ENCODE measurements at places on chromosomes 2 and 18.

- DNase-seq: no peak
Measured at GRCh38 chr2:145221516-145221915, 701.6 kb upstream of the ZEB2 start.

DNA sequence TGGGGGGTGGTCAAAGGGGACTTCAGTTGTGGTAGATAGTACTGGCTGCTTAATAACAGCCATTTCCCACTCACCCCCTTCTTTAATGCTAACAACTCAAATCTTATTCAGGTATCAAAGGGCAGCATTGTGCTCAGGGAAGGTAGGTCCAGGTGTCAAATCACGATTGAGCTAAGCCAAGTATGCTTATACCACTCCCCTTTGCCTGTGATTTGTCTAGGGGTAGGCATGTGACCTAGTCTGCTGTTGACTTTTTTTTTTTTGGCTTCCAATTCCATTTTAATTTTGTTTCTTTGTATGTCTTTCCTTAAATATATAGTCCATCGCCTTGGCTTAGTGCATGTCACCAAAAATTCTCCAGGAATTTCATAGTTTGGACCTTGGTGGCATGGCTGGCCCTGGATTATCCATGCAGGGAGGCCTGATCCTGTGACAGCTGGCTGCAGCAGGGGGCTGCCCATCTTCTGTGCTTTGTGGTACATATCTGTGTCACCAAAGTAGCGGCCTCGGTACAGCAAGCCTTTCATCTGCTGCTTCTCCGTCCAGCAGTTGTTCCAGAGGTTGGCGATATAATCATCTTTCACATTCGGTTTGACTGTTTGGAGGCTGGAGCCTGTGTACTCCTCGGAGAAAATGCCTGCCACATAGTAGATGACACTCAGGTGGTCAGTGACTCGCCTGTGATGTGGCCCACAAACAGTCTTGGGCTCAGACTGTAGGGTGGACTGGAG lies 68.1 kb upstream of the SPRED2 start:
- DNase-seq: no peak

GRCh38 chr2:157228946-157229345 lies 28.6 kb upstream of the GALNT5 start:
- no peak for DNase-seq

GRCh38 chr2:195709901-195710806 lies 53.1 kb downstream of the SLC39A10 start:
- DNase-seq: no peak

DNA sequence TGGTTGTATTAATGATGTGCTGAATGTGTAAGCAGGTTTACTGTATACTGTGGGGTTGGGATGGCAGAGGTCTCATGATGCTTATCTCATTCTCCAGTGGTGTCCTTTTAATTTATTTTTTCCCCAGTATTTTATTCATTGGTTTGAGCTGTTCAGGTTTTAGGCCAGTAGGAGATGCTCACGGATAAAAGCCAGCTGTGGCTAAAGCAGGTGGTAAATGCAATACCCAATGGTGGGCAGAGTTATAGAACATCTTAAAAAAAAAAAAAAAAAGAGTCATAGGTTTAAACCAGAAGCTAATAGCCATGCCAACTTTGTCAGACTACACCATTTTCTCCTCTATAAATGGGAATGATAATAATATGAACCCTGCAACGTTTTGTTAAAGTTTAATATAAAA lies 57.8 kb upstream of the NEUROD1 start:
- DNase-seq: no peak

DNA sequence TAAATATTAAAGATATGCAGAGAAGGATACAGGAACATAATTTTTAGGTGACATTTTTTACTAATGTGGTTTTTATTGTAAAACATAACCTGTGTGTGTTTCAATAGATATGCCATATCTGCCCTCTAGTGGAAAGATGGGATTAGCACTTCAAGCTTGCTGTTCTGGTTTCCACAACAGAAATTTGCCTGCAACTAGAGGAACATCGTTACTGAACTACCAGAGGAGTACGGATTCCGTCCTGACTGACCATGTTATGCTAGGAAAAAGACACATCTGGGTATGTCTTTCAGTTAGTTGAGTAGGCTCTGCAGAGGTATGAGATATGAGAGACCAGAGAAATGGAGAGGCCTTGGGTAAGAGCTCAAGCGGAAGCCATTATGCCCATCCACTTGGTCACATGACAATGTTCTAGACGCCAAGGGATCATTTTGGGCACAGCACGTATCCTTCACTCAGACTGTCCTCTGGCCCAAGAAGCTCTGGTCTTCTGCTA lies 104.9 kb downstream of the MBD2 start:
- no peak for DNase-seq

DNA sequence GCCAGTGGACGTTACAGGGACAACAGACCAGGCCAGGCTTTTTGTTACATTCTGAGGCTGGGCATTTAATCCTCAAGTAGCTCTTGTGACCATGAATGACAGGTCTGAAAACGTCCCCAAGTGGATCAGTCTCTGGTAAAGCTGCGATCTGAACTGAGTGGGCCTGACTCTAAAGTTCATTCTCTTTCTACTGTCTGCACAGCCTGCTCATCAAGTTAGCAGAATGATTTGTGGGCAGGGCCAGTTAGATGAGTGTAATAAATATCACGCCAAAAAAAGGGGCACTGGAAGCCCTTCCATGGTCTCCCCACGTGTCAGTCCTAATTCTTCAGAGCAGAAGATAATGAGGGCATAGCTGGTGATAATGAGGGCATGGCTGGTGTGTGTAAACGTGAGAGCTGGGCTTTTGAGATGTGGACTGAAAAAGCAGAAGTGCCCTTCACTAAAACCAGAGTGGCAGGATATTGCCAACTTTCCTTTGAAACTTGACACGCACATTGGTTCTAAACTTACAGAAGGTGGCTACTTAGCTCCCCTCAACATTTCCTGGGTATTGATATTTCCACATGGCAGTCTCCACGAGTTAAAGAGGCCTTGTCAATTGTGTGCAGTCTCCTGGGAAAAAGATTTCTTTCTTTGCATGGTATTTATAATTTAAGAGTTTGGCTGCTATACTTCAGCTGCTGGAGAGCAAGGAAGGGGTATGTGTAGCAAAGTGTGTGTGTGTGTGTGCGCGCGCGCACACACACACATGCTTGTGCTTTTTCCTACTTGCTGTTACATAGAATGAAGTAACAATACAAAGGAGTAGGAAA lies 72.7 kb upstream of the LYPD6B start:
- DNase-seq: no peak

DNA sequence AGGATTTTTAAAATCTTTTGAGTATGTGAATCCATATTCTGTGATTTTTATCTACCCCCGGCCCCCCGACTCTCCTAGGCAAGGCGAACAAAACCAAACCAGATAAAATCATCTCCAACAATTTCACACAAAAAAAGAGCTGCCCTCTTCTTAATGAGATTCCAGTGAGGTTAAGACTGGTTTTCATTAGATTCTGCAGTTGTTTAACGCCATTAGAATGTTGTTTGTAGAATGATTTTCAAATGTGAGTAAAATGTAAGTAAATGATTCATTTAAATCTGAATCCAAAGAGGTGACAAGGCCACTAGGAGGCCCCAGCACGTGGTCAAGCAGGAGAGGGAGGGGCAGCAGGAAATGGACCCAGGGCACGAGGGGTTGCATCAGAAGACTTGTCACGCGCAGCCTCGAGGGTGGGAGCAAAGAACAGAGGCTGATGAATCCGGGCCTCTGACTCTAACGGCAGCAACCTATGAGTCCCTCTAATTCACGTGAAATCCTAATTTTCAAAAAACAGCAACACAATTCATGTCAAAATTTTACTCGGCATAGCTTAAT lies 24.3 kb upstream of the KLHL29 start:
- DNase-seq: no peak

DNA sequence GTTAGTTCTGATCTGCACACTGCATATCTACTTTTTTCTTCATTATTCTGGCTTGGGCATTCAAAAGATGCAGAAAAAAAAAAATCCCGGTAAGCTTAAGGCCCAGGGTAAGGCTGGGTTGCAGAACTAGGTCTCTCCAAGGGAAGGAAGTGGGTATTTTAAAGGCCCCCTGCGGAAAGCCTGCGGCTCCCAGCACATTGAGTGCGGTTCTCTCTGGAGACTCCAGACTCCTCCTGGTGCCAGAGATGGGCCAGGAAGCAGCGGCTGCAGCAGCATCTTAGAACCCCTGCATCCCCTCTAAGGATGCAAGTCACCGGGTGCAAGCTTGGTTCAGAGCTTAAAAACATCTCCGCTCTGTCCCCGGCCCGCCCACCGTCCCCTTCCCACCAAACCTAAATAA lies 49.5 kb downstream of the TGIF1 start:
- no peak for DNase-seq

DNA sequence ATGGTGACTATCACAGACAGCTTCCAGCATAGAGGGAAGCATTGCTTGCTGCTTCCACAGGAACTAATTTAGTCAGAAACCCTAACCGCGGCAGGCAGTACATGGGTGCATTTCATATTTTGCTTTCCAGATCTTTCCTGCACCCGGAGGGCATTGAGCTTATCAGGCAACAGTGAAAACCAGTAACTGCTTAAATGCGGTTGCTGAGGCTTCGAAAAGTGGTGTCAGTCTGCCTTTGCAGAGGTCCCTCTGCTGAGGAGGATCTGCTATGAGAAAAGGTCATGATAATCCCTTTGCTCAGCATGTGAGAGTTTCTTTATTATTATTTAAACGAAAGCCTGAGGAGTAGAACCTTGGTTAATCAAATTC lies 44.6 kb upstream of the ROCK2 start:
- DNase-seq: no peak

DNA sequence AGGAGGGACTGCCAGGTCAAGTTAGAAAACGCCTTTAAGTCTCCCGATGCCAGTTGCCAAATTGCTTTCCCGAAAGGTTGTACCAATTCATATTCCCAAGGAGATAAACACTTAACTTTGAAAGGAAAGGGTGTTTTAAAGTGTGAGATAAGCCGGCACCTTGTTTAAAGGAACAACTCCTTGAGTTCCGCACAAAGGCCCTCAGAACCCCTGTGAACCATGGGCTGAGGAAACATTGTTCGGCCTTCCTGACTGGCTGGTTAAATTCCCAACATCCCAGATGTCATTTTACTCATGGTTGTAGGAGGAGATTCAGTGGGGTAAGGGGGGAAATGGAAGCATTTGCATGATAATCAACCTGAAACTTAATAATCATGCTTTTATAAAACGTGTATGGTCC lies 126.6 kb downstream of the BCL11A start:
- DNase-seq: no peak

DNA sequence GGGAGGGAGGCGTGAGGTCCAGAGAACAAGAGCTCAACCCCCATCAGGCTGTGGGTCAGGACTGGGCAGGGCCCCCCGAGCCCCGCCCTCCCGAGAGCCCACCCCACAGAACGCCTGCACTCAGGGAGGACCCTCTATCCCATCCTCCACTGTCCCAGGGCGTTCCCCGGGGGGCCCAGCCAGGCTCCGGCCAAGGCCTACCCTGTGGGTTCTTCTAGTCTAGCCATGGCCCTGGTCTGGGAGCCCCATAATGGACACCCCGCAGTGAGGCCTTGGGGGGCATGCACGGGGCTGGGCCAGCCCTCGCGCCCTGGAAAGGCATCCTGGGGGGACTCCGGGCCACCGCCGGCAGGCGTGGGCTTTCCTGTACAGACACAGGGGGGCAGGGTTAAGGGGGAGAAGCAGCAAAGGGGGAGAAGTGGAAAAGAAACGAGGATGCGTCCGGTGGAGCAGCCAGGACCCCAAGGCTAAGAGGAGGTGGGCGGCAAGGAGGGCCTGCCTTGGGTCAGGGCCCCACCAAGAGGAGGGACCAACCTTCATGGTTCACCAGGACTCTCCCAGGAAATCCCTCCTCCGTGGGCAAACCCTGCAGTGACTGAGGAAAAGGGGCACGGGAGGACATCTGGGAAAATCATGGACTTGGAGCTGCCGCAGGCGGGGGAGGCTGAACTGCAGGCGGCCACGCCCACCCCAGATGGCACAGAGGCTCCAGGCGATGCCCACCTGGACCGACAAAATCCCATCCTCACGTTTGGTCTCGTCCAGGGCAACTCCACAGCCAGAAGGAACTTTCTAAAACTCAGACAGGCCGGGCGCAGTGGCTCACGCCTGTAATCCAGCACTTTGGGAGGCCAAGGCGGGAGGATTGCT lies 2.7 kb upstream of the CROCC2 start:
- DNase-seq: no peak

- DNase-seq: no peak
Measured at GRCh38 chr18:48864876-48865275, 85.9 kb downstream of the SMAD7 start.

DNA sequence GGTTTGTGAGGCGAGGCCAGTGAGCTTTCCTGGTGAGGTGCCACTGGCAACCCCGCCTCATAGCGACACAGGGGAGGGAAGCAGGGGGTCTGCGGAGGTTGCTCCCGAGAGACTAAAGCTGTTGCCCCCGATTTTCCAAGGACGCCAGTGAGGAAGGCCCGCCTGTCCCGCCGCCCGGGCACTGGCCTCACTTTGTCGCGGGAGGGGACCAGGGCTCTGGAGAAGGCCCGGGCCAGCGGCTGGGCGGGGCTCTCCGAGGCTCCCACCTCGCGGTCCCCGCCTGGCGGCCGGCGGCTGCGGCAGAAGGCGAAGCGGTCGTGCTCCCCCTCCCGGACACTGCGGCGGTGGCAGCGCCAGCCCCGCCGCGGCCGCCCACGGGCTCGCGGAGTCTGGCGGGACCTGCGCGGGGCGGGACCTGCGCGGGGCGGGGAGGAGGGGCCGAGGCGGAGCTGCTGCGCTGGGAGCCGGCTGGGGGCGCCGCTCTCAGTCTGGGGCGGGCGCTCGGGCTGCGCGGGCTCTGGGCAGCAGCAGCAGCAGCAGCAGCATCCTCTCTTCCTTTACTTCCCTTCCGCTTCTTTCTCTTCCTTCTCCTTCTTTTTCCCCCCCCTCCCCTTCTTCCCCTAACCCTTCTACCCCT lies at the start of gene MAP2:
TSS of gene MAP2 (plus strand) at position 486 of the 637 bp plus-strand sequence. CDS start 229,124 bp downstream, outside the sequence.
- peak; percentile 51 for DNase-seq

DNA sequence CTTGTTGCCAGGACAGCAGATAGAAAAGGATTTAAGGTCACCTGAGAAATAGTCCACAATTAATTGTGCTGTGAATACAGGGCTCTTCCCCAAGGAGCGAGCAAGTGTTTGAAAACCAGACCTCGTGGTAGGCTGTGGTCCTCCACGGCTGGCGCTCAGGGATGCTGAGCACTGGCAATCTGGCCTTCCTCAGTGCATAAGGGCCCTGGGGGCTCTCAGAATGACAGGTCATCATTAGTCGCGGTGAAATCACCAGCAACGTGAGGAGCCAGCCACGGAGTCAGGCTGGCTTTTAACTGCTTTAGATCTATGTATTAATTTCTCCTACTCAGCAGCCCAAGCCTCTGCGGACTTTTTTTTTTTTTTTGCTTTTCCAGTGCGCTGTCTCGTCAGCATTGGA lies 148.5 kb downstream of the FHOD3 start:
- no peak for DNase-seq

- DNase-seq: no peak
Measured at GRCh38 chr18:70405052-70405451, 116.2 kb downstream of the SOCS6 start.

DNA sequence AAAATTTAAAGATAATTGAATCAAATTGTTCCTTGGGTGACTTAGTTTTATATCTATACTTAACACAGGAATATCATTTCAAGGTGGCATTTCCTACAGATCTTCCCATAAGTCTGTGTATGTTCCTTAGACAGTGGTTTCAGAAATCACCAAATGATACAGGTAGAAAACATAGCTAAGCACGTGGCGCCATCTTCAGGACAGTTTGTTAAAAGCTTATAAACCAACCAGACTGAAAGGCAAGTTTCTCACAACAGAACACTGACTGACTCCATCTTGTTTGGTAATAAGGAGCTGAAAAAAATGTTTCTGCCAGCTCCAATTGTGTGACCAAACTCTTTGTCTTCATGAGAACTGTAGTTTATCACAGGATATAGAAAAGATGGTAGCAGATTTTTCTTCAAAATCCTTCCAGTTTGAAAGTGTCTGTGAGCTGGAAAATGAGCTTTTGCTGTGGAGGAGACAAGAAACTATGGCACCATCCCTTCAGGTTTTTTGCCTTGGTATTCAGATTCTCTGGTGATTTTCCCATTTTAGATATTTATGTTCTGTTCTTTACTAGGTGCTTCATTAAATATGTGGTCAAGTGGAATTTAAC lies 34.8 kb upstream of the NEUROD1 start:
- DNase-seq: peak; percentile 54

Measured in CD4-positive, alpha-beta T cell (primary cell).